ENCODE measurements at places on chromosomes 1 and 21.

GRCh38 chr1:235739631-235740030 lies 90.0 kb upstream of the GNG4 start:
- DNase-seq, result no peak

DNA sequence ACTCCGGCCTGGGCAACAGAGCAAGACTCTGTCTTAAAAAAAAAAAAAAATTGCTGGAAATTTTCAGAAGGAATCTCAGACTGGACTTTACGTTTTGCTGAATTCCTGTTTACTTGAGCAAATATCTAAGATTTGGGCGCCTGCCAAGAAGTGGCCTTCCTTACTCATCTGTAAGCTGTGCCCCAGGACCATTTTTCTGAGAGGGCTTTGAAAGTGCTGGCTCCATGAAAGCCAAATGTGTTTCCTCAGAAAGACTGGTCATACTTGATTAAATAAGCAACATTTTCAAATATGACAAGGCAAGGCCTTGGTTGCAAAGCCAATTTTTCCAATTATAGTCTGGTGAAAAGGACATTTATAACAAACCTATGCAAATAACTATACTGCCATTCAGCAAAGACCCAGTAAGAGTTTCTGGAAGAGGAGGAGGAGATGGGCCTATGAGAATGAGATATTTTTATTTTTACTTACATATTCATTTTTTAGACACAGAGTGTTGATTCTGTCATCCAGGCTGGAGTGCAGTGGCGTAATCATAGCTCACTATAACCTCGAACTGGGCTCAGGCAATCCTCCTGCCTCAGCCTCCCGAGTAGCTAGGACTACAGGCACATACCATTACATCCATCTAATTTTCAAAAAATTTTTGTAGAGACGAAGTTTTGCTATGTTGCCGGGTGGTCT lies 56.3 kb upstream of the HTR1D start:
- DNase-seq, result no peak

DNA sequence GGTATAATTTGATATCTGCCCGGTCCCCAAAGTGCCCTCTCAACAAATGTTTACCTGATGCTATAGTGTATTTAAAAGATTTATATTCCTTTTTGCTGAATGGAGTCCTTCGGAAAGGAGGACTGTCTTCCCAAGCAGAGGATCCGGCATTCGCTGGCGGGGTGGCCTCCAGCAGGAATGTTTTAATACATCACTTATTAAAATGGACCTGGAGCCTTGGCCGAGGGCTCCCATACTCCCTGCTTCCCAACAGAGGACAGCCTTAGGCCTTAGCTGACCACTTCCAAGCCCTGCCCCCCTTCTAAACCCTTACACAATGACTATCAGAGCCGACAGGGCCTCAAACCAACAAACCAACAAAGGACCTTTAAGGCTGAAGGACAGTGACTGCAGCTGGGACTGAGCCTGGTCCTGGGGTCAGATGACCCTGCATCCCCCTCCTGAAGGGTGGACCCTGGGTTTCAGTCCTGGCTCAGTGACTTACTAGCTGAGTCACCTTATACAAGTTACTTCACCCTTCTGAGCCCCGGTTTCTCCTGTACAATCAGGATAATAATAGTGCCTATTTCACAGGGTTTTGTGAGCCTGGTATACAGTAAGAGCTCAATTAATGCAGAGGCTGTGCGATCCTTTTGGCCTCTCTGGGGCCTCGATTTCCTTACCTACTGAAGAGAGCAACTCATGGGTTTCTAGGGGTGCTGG lies 5.6 kb downstream of the CAMK2N1 start:
- no peak for DNase-seq

DNA sequence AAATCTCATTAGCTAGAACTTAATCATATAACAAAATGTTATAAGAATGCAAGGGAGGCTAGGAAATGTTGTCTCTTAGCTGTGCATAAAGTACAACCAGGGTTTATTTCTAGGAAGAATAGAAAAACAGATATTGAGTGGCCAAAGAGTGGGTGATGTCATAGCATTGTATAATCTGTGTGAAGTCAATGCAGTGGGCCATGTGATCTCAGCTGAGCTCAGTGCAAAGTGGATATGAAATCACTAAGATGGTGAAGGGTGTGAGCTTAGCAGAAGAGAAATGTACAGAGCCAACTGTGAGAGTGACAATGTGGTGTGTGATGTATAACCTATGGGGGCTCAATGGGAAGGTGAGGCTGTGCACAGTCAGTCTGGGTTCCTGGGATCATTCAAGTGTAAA lies 29.7 kb upstream of the DUSP23 start:
- no peak for DNase-seq

DNA sequence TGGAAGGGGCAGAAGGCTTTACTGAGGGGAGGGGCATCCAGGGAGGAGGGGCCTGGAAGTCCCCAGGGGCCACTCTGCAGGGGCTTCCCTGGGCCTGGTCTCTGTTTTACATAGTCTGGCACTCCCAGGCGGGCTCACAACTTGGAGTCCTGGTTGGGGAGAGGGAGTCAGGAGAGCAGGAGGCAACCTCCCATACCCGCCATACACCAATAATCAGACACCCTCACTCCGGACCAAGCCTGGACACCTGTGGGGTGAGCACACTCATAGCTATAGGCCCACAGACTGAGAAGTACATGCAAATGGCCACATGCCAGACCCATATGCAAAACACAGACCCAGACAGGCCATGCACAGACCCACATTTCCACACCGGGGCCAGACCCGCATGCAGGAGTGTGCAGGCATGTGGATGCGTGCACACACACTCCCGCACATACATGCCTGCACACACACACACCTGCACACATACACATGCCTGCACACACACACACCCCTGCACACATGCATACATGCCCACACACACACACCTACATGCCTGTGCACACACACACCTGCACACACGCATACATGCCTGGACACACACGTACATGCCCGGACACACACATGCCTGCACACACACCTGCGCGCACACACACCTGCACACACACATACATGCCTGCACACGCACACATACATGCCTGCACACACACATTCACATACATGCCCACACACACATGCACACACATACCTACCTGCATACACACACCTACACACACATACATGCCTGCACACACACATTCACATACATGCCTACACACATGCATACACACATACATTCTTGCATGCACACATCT lies 89.5 kb upstream of the RUNX3 start:
- DNase-seq, result no peak

DNA sequence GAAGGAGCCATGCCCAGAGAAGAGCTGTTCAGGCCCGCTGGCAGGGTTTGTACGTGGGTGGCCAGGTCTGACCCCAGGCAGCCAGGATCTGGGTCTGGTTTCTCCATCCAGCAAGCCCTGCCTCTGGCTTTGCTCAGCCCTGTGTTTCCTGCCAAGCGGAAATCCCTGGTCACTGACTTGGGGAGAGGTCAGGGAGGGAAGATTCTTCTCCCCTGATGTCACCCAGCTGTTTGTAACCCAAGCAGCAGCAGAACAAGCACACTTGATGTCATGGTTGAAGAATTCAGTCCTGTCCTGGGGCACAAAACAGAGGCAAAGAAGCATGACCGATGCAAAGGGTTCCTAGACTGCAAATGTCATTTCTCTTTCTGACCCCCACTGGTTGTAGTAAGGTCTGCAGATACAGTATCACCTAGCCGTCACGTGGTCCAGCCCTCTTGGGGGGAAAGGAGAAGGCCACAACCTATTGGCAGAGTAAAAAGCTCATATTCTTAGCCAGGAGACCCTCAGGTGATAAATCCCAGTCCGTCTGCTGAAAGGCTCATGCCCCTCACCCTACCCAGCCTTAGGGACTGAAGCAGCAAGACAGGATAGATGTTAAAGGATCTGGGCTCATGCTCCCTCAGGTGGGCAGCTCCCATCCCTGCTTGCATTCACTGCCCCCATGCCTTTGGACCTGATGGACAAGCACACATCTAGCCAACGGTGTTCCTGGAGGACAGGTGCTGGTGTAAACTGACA lies 120.9 kb downstream of the SYT2 start:
- DNase-seq, result no peak

DNA sequence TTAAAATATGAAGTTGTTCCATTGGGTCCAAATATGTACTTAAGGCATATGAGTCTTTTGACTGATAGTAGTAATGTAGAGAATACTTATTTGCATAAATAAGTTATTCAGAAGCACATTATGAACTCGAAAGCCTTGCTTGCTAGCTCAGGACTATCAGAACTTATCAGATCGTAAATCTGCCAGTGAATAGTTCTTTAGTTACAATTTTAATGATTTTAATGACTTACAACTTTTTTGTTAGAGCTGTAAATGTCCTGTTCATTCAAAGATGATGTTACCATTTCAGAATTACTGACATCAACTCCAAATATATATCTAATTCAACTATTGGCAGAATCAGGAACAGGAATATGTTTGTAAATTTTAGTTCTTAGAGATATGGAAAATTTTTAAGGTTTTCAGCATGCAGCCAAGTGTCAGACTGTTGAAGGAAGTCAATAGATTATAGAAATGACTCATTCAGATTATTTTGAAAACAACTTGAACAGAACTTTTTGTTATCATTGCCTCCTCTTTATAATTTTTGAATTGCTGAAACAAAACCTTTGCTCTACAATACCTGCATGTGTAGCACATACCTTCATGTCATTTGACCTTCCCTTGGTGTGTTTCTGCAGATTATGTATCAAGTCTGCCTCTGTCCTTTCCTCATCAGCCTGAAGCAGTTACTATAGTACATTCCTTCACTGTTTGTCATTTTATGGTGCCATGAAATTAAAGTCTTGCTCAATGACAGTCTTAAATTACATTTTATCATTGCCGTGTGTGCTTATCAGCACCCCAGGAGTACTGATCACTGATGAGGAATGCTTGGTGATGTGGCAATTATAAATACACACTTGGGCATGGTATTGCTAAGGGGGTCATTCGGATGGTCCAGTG lies 44.9 kb downstream of the LRRC8D start:
- no peak for DNase-seq

GRCh38 chr1:45205910-45206721 lies at the start of gene ZSWIM5:
Gene ZSWIM5 (minus strand): TSS chr1:45206605. CDS start chr1:45206350, 255 bp downstream.
- DNase-seq, result peak; percentile 69

DNA sequence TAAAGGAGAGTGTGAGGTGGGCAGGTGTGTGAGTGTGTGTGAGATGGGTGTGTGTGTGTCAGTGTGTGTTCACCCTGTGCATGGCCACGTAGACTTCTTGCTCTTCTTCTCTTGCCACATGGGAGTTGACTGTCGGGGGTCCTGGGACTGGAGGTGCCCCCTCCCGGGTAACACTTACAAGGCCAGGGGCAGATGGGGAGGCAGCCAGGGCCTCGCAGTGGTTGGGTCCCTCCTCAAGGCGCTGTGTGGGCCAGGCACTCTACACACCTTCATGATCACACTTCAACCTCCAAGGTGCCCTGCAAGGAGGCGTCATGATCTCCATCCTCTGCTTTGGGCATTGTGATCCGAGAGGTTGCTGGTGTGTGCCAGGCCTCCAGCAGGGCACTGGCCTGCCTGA lies 2.3 kb downstream of the PLA2G2F start:
- no peak for DNase-seq

DNA sequence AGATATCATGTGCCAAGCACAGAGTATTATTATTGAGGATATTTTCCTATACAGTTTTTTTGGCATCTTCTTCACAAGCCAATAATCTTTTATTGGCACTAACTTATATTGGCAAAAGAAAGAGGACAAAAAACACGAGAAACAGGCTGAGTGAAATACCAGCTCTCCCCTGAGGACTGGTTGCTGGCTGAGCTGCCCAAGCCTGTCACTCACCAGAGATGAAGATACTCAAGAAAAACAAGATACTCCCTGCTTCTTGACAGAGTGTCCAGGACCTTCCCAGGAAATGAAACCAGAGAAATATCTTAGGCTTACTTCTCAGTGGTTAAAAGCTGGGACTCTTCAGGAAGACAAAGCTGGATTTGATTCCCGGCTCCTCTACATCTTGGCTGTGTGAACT lies 35.9 kb upstream of the ATP1B1 start:
- DNase-seq, result no peak

DNA sequence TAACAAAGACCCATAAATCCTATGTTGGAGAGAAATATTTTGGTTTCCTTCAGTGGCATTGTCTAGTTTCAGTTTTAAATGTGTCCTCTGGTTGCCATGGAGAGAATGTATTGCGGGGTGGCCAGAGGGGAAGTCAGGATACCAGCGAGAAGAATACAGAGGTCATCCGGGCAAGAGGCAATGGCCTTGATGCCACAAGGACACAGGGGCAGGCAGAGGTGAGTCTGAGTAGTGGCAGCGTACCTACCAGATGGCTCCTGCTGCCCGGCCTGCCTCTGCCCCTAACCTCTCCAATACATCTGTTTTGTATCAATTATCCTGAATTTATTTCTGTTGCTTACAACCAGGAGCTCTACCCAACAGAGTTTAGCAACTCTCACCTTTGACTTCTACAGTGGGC lies 14.9 kb downstream of the KLHDC7A start:
- no peak for DNase-seq

DNA sequence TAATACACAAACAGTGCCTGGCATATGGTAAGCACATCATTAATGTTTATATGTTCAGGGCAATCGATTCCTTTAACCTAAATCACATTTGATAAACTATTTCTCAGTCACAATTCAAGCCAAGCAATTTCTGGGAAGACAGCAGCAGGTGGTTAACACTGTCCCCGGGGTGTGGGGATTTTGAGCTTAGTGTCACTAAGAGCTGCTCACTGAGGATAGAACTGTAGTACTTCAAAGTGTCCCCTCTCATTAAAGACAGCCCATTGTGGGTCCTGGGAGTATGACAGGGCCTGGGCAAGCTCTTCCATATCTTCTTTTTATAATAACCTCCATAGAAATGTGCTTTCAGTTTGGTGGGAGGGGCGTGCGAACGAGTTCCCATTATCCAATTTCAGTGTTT lies 8.4 kb upstream of the GALNT2 start:
- DNase-seq, result no peak
